Suprapubic skin (tissue), 4 donors: ENCODE measurements at places on chromosomes 7 and 10. TPM values are rescaled to one million over a fixed set of nuclear protein-coding genes. Genes with fewer than 3 reads are reported as not detected.

OR6V1 gene
- total RNA-seq: not detected

KLF14 gene
- 0.42 TPM for total RNA-seq

GIMAP2 gene
- total RNA-seq: 2.6 TPM

CYP26A1 gene
- not detected for total RNA-seq

NPTX2 gene
- 8.8 TPM for total RNA-seq

UNC5B gene
- total RNA-seq: 7.2 TPM

DNA sequence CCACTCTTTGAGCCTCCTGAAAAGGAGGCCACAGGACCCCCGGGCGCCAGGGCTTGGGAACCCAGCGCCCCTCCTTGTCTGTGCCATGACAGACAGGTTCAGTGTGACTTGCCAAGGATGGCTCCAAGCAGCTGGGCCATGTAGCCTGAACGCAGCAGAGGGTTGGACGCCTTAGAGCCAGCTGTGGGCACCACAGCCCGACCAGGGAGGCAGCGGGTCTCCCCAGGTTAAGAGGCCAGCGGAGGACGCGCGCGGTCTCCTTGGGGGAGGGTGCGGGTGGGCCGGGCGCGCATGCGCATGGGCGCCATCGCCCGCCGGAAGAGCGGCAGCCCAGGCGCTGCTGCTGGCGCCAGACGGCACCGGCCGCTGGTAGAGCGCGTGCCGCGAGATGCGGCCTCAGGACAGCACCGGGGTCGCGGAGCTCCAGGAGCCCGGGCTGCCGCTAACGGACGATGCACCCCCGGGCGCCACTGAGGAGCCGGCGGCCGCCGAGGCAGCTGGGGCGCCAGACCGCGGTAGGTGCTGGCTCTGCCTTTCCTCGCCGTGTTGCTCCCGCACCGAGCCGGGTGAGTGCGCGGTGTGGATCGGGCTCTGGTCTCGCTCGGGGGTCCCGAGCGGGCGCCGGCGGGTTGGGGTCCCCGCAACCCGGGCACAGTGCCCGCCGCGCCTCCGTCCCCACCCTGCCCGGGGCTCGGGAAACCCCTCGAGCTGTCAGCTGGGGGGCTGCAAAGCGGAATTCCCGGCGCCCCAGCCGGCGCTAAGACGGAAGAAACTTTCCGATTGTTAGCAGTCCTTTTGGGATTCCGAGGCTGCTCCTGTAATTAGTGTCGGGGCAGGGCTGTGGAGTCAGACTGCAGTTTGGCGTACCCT, at the start of gene SLC35G1:
SLC35G1 (plus strand) TSS at position 333 of the 870 bp plus-strand sequence; CDS start at position 389, 56 bp downstream.
- DNase-seq: peak; percentile 70

DNA sequence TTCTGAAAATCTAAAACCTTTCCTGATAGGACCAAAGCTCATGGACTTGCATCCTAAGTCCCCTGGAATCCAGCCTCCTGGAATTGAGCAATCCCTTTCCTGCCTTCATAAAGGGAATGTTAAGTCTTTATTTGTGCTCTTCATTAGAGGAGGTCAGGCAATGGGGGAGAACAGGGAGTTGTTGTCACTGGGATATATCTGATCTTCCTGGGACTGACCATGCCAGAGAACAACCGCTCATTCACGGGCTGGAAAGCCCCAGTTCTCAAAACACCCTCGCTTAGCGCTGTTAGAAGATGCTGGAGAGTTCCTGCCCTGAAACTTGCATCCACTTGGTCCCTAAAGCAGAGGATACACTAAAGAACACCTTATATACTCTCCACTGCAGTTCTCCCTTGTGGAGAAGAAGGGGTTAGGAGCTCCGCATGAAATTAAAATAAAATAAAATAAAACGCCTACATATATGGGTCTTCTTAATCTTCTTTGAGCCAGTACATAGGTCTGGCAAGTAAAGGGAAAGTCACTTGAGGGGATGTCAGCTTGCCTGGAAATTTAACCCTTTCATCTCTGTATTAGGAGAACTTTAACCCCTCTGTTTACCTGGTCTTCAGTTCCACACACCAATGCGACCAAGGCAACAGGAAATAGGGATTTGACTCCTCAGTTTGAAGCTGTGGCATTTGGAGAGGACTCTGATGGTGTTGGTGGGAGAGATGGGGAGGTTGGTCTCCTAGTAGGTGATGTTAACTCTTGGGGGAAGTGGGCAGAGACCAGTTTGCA, 1.2 kb downstream of the SORCS1 start:
- no peak for DNase-seq

DNA sequence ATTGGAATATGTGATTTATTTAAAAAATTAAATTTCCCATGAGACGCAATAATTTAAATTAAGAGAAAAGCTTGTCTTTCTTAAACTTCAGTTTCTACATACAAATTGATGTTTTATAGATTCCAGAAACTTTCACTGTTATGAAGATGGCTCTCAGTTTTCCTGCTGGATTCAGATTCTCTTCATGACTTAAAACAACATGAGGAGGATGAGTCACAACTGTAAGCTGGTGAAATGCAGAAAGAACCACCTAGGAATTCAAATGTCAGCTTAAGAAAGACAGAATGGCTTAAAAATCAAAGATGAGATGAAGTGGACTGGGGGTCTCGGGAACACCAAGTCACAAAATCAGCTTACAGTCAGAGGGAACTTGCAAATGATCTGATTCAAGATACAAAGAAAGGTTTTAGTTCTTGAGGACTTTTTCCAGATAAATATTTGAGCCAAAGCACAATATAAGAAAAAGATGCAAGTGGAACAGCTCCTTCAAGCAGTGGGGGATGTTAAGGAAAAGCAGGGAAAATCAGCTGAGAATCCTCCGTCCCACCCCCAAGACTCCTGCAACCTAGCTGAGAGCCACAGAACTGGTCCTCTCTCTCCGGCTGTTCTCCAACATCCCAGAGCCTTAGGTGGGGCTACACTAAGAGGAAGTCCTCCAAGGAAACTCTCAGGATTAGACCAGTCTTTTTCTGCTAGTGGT, 279.8 kb downstream of the KCNMA1 start:
- no peak for DNase-seq

DNA sequence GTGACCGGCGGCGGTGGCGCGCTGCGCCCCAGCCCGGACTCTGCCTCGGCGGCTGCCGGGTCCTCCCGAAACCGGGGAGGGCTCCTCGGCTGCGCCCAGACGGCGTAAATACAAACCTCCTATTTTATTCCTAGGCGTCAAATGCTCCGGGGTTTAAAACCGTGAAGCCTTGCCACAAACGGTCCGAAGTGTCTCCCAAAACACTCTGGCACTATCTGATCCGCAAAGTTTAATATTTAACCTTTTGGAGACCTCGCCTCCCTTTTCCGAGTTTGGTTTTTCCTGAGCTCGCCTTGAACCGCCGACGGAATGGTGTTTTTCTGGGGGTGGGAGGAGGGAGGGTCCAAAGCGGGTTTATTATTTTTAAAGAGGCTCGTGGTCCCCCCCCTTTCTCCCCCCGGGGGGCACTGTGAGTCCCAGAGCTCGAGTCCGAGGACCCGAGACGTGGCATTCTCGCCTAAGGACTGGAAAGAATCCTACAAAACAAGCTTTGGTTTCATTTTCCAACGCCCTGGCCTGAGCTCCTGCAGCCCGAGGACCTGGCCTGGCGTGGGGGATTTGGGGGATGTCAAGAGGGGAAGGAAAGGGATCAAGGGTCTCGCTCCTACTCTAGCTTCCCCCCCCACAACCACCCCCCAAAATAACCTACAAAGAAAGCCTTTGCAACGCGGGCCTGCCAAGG, 1.8 kb downstream of the TNRC18 start:
- no peak for DNase-seq

GRCh38 chr10:78319371-78319770, 285.7 kb downstream of the RPS24 start:
- DNase-seq: no peak

- no peak for DNase-seq
Observed at GRCh38 chr10:96673318-96674099, 46.8 kb downstream of the PIK3AP1 start.

DNA sequence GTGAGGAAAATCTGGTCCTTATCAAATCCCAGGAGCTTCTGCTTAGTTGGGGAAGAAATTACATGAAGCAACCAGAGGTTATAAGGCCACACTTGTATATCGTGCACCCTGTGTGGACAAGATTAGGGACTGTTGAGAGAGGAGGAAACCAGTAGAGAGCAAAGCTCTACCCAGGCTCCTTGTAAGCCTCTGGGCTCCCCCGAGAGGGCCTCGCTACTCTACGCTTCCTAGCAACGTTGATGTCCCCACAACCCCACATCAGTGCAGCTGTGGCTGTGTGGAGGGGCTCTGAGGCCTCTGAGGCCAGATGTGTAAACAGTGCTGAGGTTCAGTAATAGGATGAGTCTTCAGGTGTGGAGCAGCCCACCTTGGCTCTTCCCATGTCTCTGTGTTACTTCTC, 16.0 kb downstream of the HIF1AN start:
- DNase-seq: no peak

GRCh38 chr10:71250405-71250804, 38.0 kb downstream of the UNC5B start:
- DNase-seq: no peak

GRCh38 chr10:3480281-3480989, 304.6 kb downstream of the KLF6 start:
- DNase-seq: no peak

- DNase-seq: no peak
Observed at GRCh38 chr7:106056513-106057203, 55.5 kb downstream of the SYPL1 start.
